Activated T-helper 1 cell treated with anti-CD3 and anti-CD28 coated beads, Interleukin-2, amount 50 U/mL, for 16 hours (primary cell): ENCODE measurements at places on chromosomes 11 and 22.
A peak's percentile ranks its signal among the peaks of the same experiment; 100 is the strongest.

- DNase-seq: no peak
Measured at GRCh38 chr22:46511151-46512038, 26.0 kb downstream of the CELSR1 start.

- DNase-seq: no peak
Measured at GRCh38 chr11:11620921-11621572, 758 bp downstream of the GALNT18 start.

DNA sequence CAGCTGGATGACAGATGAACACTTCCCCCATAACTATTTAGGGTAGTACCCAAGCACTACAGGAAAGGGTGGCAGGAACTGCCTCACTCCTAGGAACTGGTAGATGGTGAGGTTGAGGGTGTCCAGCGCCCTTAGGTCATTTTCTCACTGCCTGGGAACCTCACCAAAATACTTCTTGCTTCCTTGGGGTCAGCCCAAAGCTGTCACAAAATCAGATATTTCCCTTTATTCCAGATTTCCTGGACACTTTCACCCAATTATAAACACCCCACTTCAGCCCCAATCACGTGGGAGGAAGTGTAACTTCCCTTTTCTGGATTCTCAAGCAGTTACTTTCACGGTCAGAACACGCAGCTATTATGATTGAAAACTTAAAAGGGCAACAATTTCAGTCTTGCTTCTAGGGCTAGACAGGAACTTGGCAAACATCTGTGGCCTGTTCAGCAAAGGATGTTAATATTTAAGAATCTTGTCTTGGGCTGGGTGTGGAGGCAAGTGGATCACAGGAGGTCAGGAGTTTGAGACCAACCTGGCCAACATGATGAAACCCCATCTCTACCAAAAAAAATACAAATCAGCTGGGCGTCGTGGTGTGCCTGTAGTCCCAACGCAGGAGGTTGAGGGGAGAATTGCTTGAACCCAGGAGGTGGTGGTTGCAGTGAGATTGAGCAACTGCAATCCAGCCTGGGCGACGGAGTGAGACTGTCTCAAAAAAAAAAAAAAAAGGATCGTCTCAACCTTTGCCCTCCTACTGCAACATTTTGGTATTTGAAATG lies 4.0 kb downstream of the FTH1 start:
- DNase-seq: no peak

DNA sequence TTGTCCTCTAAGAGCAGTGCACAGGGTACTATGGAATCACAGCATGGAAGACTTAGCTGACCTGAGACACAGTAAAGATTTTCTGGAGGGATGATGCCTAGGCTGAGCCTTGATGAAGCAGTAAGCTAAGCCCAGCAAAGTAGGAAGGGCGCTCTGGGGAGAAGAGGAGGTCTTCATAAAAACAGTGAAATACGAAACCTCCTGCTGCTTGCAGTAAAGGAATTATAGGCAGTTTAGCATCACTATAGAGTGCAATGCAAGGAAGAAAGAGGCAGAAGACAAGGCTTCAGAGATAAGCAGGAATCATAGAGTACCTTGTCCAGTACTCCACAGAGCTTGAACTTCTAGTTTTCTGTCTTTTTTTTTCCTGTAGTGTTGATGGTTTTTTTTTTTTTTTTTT lies 555.7 kb upstream of the CADM1 start:
- no peak for DNase-seq

DNA sequence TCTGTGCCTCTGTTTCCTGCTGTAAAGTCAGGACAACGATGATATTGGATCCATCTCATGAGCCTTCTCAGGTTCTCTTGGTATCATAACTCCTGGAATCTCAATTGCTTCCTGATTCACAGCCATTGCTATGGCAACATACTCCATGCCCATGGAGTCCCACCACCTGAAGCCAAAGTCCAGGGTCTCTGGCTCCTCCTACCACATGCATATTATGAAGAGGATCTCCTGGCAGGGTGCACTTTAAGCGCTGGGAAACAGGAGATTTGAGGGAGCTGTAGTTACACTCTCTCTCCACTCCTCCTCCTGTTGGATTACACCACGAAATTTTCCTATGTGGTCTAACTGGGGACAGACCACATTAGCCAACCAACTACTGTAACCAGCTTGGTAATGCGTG lies 130.9 kb upstream of the SEZ6L start:
- DNase-seq: no peak

DNA sequence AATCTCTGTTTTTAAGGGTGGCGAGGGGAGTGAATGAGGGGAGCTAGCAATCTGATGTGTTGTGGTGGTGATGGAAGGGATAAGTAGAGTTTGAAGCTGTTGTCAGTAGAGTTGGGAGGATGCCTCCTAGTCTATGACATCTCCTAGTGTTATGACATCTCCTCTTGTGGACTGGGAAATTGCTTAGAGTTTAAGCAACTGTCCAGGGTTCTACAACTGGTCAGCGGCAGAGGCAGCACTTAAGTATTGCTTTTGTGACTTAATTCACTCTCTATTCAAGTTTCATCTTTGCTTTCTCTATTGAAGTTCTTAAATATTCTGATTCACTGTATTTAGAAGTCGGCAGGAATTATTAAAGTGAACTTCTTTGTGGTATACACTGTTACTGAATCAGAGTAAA lies 13.8 kb downstream of the BMAL1 start:
- DNase-seq: no peak

GRCh38 chr22:37486224-37486845 lies at the start of gene MFNG:
Gene MFNG, minus strand, starts transcription at chr22:37486384. Its CDS starts 207 bp downstream, at chr22:37486177.
- peak; percentile 58 for DNase-seq

DNA sequence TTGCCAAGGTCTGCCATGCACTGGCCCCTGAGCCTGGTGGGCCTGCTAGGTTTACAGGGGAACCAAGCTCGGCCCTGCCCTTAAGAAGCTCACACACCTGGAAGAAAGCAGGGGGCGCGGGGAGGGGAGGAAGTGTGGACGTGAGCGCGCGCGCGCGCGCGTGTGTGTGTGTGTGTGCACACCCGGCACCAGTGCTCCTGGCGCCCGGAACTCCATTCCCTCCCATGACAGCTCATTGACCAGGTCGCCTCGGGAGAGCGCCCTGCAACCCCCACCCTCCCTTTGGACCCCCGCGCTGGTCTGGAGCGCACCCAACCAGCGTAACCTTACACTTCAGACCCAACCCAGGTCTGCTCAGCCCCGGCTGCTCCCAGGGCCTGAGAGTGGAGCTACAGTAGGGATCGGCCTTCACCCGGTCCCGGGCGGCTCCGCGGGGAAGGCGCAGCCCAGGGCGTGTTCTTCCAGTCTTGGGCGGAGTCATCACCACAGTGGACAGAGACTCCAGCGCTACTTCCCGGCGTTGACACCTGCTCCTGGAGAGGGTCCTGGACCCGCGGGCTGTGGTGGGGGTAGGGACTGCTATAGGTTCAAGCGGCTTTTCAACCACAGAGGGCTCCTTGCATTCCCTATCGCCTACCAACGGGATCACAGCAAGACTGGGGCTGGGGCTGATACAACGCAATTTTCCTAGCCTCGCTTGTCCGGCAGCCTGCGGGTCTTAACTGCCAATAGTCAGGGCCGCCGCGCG lies 1.5 kb downstream of the GALNT18 start:
- no peak for DNase-seq

DNA sequence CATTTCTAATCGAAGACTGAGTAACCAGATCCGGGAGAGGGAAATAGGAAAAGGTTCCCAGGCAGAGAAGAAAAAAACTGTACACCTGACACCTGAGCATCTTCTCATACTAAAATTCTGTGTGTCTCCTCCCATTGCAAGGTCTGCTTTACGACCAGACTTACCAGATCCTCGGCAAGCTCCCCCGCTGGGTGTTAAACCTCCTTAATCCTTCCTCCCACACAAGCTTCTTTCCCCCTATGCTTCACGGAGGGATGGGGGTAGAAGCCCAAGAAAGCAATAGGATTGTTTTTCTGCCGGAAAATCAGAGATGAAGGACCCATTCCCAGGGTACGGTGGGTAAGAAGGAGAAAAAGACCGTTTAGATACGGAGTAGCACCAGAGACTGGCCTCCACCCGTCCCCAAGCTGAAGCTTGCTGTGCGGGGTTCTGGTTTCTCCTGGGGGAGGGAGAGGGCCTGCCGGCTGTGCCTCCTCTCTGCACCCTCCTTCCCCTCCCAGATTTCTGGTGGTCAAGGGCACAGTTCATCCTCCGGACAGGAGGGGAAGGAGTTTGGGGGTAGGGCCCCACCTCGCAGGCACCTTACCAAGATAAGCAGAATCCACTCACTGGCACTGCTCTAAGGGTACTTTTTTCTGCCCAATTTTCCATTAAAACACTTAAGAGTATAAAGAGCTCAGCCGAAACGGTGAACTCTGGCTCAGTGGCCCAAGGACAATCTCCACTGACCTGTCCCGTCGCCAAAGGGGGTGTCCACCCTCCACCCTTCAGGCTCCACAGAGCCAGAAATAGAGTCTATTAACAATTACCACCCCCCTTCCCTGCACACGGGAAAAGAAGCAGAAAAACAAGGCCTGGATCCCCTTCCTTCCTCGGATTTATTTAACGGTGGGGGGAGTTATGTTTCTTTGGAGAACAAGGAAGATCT lies 1.2 kb downstream of the TOB2 start:
- no peak for DNase-seq

DNA sequence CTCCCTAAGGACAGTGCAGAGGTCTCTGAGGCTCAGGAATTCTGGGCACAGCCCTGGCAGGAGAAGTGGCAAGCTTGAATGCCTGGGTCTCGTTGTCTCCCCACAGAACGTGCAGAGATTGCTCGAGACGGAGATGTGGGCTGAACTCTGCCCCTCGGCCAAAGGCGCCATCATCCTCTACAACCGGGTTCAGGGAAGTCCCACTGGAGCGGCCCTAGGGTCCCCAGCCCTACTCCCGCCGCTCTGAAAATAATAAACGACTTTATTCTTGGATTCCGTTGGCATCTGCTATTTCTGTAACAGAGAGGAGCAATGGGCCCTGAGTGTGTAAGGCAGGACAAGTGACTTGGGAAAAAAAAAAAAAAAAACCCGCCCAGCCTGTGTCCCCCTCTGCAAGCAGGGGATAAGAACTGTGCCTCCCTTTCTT lies 591 bp upstream of the DNAJC4 start:
- no peak for DNase-seq

GRCh38 chr11:133176748-133177147 lies 355.6 kb downstream of the OPCML start:
- DNase-seq: no peak

- no peak for DNase-seq
Measured at GRCh38 chr11:63243533-63243932, at the start of gene SLC22A25. Gene SLC22A25, minus strand, starts transcription at chr11:63243599. Its CDS starts 13,947 bp downstream, at chr11:63229652.

GRCh38 chr11:72828081-72828567 lies 13.9 kb downstream of the ATG16L2 start:
- no peak for DNase-seq

DNA sequence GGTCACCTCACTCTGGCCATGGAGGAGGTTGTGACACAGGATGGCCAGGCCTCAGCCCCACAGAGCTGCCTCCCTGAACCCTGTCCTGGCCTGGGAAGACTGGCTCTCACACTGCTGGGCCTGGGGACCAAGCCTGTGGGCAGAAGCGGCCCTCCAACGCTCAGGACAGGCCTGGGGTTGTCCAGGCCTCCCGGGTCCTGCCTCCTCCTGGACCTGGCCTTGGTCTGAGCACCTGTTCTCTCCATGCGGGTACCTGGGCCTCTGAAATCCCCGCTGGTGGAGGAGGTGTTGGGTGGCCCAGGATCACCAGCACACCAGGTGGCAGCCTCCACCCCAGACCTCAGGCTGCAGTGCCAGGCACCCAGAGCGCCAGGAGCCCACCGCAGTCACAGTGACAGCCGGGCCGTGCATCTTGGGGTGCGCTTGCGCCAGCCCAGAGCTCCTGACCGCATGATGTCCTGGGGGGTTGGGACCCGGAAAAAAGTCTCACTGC lies 16.1 kb upstream of the PIM3 start:
- no peak for DNase-seq

DNA sequence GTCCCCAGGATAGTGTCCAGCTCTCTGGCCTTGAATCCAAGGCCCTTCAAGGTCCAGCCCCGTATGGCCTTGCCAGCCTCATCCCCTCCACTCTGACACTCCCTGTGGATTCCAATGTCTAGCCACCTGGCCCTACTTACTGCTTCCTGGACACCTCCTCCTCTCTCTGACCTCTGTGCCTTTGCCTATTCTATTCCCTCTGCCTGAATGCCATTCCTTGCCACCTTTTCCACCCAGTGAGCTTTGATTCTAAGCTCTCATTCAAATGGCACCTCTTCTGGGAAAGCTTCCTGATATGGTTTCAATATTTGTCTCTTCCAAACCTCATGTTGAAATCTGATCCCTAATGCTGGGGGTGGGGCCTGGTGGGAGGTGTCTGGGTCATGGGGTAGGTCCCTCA lies 31.9 kb upstream of the TTLL12 start:
- no peak for DNase-seq

GRCh38 chr11:115384236-115384635 lies 120.0 kb downstream of the CADM1 start:
- no peak for DNase-seq

GRCh38 chr11:45285930-45286632 lies at the start of gene SYT13:
Gene SYT13, minus strand, starts transcription at chr11:45286341. Its CDS starts 134 bp downstream, at chr11:45286207.
- no peak for DNase-seq

DNA sequence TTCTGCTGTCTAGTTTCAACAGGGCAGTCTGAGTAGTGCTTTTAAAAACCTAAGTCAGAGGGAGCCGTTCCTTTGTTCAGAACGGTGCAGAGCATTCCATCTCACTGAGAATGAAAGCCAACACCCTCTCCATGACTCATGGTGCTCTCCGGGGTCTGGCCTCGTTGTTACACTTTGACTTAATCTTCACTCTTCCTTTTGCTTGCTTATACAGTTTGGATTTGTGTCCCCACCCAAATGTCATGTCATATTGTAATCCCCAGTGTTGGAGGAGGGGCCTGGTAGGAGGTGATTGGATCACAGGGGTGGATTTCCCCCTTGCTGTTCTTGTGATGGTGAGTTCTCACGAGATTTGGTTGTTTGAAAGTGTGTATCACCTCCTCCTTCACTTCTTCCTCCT lies 292.2 kb downstream of the ST3GAL4 start:
- no peak for DNase-seq

DNA sequence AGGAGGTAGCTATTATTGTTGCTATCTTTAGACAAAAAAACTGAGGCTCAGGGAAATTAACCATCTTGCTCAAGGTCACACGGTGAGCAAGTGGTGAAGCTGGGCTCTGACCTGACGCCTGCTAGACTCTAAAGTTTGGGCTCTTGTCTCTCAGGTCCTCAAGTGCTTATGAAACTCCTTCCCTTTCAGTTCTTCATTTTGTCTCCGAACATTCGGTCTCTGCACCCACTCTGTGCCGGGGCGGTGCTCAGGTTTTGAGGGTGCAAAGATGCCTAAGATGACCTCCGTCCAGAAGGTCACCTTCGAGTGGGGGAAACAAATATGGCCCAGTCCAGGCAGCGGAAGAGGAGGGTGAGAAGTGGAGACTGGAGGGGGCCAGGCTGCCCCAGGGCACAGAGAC lies 16.0 kb downstream of the OVOL1 start:
- DNase-seq: no peak
